ENCODE measurements at places on chromosomes 11 and 22.

- no peak for DNase-seq
These were observed 37.4 kb upstream of the TOLLIP start for GRCh38 chr11:1346669-1347390.

GRCh38 chr11:122898799-122899198, 16.2 kb downstream of the JHY start:
- no peak for DNase-seq

DNA sequence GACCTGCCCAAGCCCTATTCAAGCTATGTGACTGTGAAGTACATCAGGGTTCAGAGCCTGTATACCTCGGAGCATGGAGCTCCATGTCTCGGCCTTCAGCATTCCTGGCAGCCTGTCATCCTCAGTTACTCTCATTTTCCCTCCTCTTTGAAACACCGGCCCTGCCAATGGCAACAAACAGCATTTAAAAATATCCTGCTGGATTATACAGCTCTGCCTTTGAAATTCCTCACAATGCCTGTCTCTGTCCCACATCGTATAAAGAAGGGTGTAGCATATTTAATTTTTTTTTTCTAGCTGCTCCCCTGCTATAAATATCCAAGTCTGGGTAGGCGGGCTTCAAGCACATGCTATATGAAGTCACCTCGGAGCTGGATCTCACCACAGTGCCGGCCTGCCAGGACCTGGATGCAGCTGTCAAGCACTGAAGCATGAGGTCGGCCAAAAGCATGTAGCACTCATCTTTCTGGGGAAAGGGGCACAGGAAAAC, 11.8 kb downstream of the ABTB2 start:
- no peak for DNase-seq

GRCh38 chr11:46480909-46481308, 89.3 kb upstream of the CHRM4 start:
- DNase-seq = no peak

DNA sequence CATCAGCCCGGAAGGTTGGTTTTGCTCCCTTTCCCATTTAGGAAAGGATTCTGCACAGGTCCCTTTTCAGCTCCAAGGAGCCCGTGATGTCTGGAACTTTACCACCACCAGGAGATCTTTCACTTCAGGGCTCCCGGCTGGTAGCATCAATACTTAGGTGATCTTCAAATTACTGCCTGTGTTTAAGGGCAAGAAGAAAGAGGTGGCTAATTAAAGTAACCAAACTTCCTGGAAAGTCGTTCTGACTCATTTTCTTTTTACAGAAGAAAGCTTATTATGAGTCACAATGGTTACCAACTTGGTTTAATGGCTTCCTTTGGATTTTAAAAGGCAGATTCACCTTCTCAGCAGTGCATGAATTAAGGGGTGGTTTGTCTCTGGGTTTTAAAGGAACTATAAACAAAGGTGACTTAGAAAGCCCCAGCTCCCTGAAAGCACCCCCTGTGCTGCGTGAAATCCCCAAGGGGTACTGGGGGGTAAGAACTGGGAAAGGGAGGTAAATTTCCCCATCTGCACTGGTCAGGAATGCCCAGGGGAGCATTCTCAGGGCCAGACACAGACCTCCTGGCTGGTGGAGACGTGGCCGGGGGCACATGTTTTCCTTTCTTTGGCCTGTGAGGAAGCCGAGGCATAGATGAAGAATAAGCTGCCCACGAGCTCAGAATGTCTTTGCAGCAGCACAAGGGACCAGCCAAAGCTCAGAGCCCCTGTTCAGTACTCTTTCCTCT, 8.8 kb downstream of the POU2F3 start:
- no peak for DNase-seq

- no peak for DNase-seq
These were observed 31.0 kb upstream of the CCDC188 start for GRCh38 chr22:20181884-20182236.

- DNase-seq = no peak
These were observed 66.9 kb downstream of the GAB2 start for GRCh38 chr11:78350646-78351165.

GRCh38 chr11:78850078-78850477, 275.4 kb upstream of the NARS2 start:
- DNase-seq = no peak

DNA sequence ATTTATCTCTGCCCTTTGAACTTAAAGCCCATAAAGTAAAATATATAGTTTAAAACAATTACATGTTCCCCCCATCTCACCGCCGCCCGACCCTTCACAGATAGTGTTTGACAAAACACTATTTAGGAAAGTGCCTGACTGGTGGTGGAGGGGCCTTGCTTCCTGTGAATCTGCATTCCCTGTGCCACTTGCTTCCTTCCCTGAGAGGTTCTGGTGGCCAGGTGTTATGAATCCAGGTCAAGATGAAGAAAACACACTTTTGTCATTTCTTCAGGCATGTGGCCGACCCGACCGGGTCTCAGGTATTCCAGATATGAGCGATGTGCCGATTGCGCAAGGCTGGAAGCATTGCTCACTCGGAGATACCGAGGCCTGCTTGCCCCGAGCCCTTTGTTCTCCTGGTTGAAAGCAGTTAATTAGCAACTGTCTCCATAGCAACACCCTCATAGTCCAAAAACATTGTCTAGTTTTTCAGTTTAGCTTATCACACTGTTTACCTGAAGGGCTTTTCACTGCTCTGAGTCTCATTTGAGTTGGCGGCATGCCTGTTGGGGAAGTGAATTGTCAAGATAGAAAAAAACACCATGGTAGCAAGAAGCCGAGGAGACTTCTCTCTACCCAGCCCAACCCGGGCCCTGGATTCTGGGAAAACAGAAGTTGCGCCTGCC, 128.3 kb downstream of the TEAD1 start:
- DNase-seq = no peak

- no peak for DNase-seq
These were observed 23.5 kb upstream of the P2RY6 start for GRCh38 chr11:73248526-73249185.

DNA sequence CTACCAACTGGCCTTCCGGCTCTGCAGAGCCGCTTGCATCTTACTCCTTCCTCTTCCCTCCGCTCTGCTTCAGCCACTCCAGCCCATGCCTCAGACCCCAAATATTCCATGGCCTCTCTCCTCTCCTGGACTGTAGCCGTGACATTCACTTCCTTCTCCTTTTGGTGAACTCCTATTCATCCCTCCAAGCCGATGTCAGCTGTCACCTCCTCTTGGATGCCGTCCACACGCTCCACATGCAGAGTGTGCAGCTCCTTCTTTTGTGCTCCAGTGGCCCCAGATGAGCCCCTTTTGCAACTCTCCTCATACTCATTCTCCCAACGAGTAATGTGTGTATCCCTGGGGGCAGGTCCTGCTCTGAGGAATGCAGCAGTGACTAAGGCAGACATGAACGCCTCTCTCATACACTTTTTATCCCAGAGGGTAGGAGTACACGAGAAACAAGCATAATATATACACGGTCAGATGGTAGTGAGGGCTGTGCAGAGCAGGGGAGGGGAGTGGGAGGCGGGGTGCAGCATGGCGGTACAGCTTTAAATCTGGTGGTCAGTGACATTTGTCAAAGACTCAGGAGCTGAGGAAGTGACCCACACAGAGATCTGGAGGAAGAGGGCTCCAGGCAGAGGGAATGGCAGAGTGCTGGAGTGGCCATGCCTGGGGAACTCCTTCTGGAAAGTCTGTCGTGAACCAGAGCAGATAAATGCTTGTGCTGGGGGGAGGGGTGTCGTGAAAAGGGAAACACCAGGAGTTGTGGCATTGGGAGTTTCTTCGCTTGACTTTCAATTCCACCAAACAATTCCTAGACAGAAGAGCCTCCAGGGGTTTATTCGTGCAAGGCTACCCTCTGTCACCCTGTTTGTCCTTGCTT, 83.8 kb upstream of the ATXN10 start:
- DNase-seq = no peak

GRCh38 chr11:35393098-35393497, 26.3 kb downstream of the SLC1A2 start:
- no peak for DNase-seq

GRCh38 chr22:46065691-46066454, 84.5 kb upstream of the PPARA start:
- DNase-seq = no peak

- no peak for DNase-seq
These were observed 66.4 kb downstream of the UBASH3B start for GRCh38 chr11:122721964-122722266.

DNA sequence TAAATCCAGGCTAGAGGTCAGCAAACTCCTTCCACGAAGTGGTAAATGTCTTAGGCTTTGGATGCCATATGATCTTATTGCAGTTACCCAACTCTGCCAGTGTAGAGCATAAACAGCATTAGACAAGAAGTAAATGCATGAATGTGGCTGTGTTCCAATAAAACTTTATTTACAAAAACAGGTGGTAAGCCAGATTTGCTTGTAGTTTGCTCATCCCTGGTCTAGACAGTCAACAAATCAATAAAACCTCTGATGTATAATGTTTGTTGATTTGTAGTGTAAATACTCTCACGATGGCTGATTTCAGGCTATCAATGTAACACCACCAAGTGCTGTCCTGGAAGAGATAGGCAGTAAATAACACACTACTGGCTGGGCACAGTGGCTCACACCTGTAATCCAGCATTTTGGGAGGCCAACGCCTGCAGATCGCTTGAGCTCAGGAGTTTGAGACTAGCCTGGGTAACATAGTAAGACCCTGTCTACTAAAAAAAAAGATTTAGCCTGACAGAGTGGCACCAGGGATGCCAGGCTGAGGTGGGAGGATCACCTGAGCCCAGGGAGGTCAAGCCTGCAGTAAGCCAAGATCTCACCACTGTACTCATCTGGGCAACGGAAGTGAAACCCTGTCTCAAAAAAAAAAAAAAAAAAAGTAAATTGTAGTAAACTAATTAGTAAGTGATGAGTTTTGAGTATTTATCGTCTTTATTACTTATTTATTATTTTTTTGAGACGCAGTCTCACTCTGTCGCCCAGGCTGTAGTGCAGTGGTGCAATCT, 6.9 kb upstream of the CATSPER1 start:
- no peak for DNase-seq

- DNase-seq = no peak
These were observed 78.3 kb downstream of the LARGE1 start for GRCh38 chr22:33842006-33842354.

- DNase-seq = no peak
These were observed 54.8 kb downstream of the DENND5A start for GRCh38 chr11:9210224-9210921.

DNA sequence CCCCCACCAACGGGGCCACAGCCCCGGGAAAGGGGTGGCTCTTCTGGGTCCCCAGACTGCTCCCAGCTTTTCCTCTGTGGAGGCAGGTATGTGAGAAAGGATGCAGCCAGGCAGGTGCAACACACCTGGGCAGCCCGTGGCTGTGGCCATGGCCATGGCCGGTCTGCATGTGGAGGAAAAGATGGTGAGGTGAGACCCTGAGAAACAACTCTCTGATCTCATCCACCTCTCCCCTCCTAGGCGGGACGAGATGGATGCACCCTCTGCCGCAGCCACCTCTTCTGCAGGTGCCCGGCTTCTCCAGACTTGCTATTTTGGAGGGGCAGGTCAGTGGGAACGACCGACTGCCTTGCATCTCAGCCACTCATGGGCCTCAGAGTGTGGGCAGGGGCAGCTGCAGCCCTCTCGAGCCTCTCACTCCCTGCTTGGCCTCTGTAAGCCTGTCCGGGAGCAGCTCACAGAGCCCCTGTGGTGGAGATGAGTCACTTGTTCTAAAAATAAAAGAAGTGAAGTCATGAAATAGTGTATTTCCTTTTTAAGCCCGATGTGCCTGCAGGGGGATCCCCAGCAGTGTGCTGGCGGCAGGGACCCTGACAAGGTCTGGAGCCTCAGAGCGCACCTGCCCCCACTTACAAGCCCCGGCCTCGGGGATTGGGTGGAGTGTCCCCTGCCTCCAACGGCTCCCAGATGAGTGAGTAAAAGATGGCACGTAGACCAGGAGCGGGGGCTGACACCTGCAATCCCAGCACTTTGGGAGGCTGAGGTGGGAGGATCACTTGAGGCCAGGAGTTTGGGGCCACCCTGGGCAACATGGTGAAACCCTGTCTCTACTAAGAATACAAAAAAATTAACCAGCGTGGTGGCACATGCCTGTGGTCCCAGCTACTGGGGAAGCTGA, 10.7 kb downstream of the SMIM38 start:
- peak; percentile 63 for DNase-seq

- DNase-seq = no peak
These were observed 141.4 kb downstream of the NTM start for GRCh38 chr11:131511794-131512193.

DNA sequence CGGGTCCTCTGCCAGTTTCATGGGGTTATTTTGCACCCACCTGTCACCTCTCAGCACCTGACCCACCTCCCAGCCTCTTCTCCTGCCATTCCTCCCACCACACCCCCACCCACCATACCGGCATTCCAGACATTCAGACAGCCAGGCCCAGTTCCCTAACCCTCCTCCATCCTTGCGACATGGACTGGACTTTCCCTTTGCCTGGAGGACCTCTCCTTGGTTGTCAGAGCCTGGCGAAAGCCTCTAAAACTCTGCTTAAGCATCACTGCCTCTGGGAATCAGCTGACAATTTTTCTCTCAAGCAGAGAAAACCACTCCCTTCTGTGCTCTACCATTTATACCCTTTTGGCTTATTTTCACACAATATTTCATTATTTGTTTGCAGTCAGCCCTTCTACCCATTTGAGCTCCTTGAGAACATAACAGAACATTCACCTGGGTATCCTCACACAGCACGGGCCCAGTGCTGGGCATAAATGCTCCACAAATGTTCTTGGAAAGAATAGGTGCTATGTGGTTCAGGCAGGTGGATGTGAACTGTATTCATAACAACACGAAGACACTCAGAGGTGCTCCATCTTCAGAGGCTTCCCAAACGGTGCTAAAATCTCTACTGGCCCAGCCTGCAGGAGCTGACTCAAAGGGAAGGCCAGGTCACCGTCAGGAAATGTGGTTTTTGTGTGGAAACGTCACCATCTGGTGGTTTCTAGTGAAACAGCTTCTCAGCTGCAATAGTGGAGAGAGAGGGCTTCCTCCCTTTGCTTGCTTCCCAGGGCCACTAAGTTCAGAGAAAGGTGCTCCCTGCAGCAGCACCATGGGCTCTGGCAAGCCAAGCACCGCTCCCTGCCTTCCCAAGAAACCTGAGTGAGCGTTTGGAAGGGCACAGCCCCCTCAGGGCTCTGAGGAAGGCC, 10.4 kb downstream of the SPATA19 start:
- no peak for DNase-seq

DNA sequence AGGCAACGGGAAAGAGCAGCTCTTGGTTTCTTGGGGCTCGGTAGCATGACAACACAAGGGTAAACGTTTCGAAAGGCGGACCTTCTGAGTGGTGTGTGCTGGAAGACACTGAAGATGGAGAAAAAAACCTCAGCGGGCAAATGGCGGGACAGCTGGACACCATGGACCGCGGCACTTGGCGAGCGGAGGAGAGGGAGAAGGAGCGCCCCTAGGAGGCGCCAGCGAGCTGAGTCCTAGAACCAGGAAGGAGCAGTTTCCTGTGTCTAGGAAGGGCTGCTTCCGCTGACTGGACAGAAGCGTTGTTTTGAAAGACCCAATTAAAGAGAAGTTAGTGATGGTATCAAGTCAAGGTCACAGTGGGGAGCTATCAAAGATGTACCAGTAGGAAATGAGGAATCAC, 44.0 kb upstream of the OPCML start:
- DNase-seq = no peak

- DNase-seq = no peak
These were observed 47.5 kb downstream of the IGLL5 start for GRCh38 chr22:22935056-22935545.

Data from non-pigmented ciliary epithelial cell (primary cell).